Progenitor cell of endocrine pancreas (in vitro differentiated cells): ENCODE measurements at places on chromosomes 2 and 18. TPM values are rescaled to one million over a fixed set of nuclear protein-coding genes. Genes with fewer than 3 reads are reported as not detected.

SKA1 gene
- total RNA-seq = 13.5 and 16.0 TPM in 2 replicates

DRC1 gene
- 0.49 and 0.57 TPM in 2 replicates for total RNA-seq

IL37 gene
- not detected in 2 replicates for total RNA-seq

ATF2 gene
- 58.9 and 69.8 TPM in 2 replicates for total RNA-seq

CCDC74A gene
- total RNA-seq = 11.8 and 12.5 TPM in 2 replicates
